NCI-H2171 treated with DMSO at 0.1 percent for 48 hours (cell line): ENCODE measurements at places on chromosomes 7 and 10.

DNA sequence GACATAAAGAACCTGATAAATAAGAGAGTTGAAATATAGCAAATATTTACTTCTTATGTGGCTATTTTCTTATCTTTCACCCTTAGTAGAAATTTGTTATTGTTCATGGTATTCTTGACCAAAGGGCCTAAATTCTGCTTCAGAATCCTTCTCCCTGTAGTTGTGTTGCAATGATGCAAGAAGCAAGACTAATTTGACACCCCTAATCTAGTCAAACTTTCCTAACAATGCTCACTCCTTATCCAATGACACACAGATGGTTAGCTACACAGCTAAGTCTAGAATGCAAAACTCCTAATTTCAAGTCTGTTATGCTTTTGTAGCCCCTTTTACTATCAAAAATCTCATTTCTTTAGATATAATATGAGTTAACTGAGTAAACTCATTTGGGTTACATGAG, 56.1 kb downstream of the TWIST1 start:
- no peak for DNase-seq

- no peak for DNase-seq
Observed at GRCh38 chr10:85515316-85515715, 851.3 kb downstream of the GRID1 start.

- peak; percentile 70 for DNase-seq
Observed at GRCh38 chr7:3879355-3880075, 578.5 kb downstream of the SDK1 start.

- no peak for DNase-seq
Observed at GRCh38 chr10:103367379-103367781, 396 bp upstream of the TAF5 start.

DNA sequence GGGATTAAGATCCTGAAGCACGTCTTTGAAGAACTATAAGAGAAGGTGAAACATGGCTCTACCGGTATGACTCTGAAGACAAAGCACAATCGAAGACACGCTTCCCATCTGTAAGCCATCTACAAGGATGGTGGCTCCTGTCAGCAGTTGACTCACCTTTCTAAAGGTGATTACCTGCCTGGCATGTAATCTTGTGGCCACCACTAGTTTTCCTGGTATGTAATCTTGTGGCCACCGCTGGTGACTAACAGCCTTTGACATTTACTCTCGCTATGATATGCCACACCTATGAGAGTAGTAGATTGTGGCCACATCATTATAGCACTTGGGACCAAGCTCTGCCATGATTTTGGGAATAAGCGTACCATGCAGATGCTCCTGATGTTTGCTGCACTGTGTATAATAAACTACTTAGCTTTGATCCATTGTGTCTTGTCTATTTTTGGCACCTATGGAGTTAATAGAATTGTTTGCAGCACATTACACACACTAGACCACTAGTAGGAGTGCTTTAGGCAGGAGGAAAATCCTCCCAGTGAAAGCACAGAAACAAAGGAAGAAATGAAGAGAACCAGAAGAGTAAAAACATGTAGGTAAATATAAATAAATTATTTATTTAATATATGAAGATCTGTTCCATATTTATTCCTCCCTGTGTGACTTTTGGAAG, 59.8 kb downstream of the VAX1 start:
- DNase-seq = no peak
